Activated CD4-positive, CD25-positive, alpha-beta regulatory T cell treated with anti-CD3 and anti-CD28 coated beads, Interleukin-2, amount 50 U/mL, for 72 hours (primary cell): ENCODE measurements at places on chromosomes 1 and 21.

DNA sequence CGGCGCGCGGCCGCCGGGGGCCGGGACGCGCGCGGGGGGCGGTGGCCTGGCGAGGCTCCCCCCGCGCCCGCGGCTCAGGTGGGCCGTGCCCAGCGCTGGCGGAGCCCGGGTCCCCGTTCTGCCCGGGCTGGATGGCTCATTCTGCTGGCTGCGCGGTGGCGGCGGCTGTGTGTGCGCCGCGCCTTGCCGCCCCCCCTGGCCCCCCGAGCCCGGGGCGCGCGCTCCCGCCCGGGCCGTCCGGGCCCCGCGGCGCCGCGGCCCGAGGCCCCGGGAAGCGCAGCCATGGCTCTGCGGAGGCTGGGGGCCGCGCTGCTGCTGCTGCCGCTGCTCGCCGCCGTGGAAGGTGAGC lies at the start of gene EPHB2:
Gene EPHB2, plus strand, starts transcription at position 139 of the 349 bp plus-strand sequence. Its CDS starts 144 bp downstream, at position 283.
- no peak for DNase-seq

DNA sequence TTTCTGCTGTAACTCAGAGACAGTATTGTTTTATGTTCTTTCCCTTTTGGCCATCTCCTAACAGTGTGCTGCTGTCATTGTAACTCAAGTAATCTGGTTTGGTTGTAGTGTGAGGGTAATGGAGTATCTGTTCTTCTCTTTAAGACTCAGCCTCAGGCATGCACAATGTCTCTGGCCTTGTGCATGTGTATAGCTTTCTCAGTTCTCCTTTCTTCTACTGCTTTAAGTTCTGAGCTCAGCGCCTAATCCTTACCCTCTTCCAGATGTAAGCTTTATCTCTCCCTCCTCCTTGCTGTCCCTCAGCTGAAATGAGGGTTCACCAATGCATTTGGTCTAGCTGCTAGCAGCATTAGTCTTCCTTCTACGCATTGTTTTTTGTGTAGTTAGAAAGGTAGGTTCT lies 1420.4 kb upstream of the PRMT6 start:
- no peak for DNase-seq

GRCh38 chr1:186026946-186027345 lies 292.8 kb downstream of the HMCN1 start:
- DNase-seq = no peak

GRCh38 chr1:85387781-85388180 lies 77.2 kb downstream of the DDAH1 start:
- DNase-seq = no peak

DNA sequence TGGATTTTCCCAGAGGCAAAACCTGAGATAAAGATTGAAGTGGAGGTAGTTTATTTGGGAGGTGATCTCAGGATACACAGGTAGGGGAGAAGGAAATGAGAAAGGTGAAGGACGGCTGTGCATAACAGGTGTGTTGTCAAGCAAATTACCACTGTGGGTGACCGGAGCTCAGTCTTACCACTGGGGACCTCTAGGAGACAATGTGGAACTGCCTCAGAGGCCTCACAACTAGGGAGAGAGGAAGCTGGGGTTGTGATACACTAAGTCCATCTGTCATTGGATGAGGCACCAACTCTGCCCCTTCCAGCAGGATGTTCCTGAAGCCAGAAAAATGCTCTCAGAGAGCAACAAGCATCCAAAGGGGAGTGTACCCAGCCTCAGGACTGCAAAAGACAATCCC lies 32.6 kb downstream of the GRIK3 start:
- no peak for DNase-seq

DNA sequence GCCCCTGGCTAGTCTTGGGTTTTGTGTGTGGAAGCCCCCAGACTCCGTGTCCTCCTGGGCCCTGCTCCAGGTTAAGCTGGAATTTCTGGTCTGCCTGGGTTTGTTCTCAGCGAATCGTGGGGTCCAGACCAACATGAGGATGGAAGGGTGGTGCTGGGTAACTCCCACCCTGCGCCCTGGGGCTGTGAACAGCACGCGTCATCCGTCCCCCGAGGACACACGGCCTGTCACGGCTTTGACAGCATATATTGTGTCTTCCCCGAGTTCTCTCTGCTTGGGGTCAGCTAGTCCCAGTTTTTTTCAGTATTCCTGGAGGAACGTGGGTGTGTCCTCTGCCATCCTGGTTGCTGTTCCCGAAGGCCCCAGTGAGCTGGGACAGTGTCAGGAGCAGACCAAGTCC lies 11.8 kb downstream of the GPR137B start:
- no peak for DNase-seq

DNA sequence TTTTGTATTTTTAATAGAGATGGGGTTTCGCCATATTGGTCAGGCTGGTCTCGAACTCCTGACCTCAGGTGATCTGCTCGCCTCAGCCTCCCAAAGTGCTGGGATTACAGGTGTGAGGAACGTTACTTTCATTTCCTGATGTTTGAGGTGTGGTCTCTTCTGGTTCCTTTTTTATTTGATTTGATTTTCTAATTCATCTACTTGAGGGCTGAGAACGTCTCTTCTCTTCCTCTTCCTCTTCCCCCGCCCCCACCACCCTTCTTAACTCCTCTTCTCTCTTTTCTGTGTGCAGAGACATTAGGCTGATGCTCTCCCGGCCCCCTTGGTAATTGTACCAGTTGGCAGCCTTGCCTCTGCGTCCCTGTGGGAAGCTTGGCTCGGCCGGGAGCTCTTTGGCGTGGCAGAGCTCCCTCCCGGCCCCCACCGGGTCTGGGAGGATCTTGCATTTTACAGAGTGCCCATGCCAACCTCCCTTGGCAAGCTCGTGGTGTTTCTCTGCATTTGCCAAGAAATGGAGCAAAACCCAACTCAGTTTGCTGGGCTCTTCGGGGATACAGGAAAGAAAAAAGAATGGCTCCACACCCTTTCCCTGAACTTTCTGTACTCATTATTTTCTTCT lies 19.9 kb downstream of the CRYAA start:
- no peak for DNase-seq

GRCh38 chr1:47388030-47388890 lies 27.8 kb upstream of the FOXE3 start:
- no peak for DNase-seq

GRCh38 chr1:54356680-54357147 lies 49.5 kb downstream of the SSBP3 start:
- DNase-seq = no peak

GRCh38 chr1:43304771-43305300 lies 4.1 kb downstream of the TIE1 start:
- no peak for DNase-seq

DNA sequence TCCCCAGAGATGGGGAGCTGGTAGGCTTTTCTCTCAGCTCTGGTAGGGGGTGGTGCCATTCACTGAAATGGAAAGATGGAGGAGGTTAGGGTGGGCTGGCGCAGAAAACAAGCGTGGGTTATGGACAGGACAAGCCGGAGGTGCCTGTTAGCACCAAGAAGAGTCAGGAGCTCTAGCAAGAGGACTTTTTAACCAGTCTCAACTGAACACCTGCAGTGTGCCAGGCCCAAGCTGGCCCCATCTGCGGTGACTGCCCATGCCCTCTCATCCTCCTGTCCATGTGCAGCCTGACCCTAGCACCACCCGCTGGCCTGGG lies 254.4 kb downstream of the RHOU start:
- no peak for DNase-seq

DNA sequence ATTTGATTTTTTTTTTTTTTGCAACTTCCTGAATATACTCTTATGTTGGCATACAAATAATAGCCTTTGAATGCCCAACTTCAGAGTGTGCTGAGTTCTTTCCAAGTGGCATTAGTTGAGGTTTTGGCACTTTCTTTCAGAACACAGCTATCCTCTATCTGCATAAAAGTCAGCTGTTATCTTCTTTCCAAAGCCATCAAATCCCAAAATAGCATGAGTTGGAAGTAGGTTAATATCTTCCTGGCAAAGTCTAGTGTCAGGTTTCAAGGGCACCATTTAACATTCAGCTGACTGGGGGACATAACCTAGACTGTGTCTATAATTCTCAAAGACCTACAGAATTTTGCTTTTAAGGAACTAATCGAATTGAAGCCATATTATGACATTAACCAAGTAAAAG lies 223.9 kb downstream of the PLPP3 start:
- no peak for DNase-seq

- DNase-seq = no peak
Measured at GRCh38 chr1:226479474-226479873, 69.1 kb upstream of the STUM start.

DNA sequence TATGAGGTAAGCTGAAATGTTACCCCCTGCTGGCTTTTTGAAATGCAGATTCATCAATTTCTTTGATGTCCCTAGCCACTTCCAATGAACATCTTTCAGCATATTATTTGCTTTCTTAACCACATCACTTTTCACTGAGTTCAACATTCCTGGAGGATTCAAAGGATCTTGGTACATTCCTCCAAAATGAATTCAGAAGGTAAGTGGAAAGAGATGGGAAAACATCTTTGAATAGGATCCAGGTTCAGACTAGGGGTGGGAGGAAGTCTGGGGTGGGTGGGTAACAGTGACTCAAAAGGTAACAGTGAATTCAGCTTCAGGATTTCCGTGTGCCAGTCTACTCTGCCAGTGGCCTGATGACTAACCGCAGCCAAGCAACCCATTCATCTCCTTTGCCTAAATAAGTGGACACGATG lies 180.7 kb downstream of the ZC3H11B start:
- no peak for DNase-seq

- no peak for DNase-seq
Measured at GRCh38 chr1:54053745-54054437, 483 bp downstream of the TCEANC2 start.
